CD14-positive monocyte (primary cell): ENCODE measurements at places on chromosomes 11 and 22. TPM values are rescaled to one million over a fixed set of nuclear protein-coding genes. Genes with fewer than 3 reads are reported as not detected.
A peak's percentile ranks its signal among the peaks of the same experiment; 100 is the strongest.

GRCh38 chr11:31340903-31341572 lies 28.5 kb downstream of the DCDC1 start:
- no peaks in the 10 kb centered on the region for H3K27me3 ChIP-seq
- no peak overlapping the region for H3K27ac ChIP-seq
- no peaks in the 10 kb centered on the region for H3K4me1 ChIP-seq
- no peak overlapping the region for H3K4me3 ChIP-seq

The RIN1 gene
- polyA plus RNA-seq, result 6.1 TPM

DNA sequence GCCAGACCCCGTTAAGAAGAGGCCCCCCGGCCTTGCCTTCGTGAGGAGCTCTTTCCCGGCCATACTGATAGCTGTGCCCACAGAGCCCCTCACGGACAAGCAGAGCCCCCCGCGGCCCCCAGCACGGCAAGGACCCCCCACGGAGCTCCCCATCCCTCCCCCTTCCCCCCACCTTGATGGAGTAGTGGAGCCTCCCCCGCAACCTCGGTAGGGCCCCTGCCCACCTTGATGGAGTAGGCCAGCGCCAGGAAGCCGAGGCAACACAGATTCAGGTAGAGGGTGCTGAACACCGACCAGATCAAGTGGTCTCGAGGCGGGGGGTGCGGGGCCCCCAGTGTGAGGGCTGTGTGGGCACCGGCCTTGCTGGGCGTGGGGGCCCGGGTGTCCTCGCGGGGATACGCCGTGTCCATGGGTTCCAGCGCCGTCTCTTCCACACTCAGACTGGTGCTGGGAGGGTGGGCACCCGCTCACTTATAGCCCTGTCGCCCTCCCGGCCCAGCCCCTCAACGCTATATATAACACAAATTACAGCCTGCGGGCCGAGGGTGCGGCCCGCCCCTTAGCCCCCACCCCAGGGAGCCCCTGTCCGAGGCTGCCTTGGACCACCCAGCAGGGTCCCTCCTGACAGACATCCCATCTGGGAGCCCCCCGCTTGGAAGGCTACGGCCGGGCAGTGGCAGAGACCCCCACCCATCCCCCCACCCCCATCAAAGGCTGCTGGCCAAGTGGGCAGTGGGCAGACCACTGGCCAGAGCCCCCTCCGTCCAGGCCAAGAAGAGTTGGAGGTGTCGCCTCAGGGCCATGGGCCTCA lies at the start of gene IFITM5:
TSS of gene IFITM5 (minus strand) at position 446 of the 811 bp plus-strand sequence. CDS start at position 410, 36 bp downstream.
- no peak for DNase-seq
- H3K27me3 ChIP-seq, result no peaks in the 10 kb centered on the region
- H3K27ac ChIP-seq, result no peak within 1 kb of the TSS

DNA sequence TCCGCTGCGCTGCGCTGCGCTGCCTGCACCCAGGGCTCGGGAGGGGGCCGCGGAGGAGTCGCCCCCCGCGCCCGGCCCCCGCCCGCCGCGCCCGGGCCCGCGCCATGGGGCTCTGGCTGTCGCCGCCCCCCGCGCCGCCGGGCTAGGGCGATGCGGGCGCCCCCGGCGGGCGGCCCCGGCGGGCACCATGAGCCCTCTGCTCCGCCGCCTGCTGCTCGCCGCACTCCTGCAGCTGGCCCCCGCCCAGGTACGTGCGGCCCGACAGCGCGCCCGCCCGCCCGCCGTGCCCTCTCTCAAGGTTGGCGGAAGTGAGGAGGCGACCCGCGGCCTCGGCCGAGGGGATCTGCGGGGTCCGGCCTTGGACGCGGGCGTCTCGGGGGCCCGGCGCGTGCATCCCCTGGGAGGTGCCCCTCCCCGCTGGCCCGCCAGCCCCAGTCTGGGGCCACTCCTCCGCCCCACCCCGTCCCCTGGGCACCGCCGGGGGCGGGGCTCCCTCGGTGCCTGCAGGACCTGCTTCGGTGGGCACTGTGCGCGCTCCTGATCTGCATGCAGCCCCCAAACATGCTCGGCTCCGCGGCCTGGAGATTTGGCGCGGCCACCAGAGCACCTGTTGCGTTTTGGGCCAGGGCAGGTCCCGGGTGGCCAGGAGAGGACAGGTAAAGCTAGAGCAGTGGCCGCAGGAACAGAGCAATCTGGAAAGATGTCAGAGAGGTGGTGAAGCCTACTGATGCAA lies 429 bp downstream of the VEGFB start:
- H3K27me3 ChIP-seq, result peaks cover 7% of the 10 kb centered on the region
- H3K27ac ChIP-seq, result no peak overlapping the region
- no peaks in the 10 kb centered on the region for H3K36me3 ChIP-seq

The NCR3LG1 gene
- 0.46 and 1.1 TPM in 2 replicates for polyA plus RNA-seq

GRCh38 chr11:4848908-4849532 lies at the start of gene OR51S1:
Gene OR51S1, minus strand, starts transcription at chr11:4849208. Its CDS starts 0 bp downstream, at chr11:4849208.
- H3K27me3 ChIP-seq, result no peaks in the 10 kb centered on the region
- no peak for DNase-seq
- H3K4me1 ChIP-seq, result no peaks in the 10 kb centered on the region

DNA sequence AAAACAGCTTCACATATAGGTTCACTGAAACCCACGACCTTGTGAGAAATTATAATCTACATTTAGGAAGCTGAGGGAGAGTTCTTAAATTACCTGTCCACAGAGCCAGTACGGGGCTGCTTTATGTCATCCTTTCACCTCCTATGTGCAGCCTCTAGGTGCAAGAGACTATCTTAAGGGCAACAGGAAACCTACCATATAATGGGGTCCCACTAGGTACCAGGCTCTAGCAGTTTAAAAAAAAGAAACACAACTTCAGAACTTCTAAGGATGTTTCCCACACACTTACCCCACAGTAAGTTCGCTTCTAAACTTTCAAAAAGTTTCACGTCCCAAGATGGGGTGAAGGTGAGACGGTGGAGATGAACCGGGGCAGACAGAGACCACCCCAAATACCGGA lies 573 bp downstream of the STK33 start:
- DNase-seq, result no peak
- H3K27me3 ChIP-seq, result peaks cover 14% of the 10 kb centered on the region
- H3K4me1 ChIP-seq, result peaks cover 5% of the 10 kb centered on the region
- H3K36me3 ChIP-seq, result no peaks in the 10 kb centered on the region
- H3K4me3 ChIP-seq, result peak overlapping the region; percentile 58

GRCh38 chr11:64852804-64853509 lies 8.5 kb upstream of the CDC42BPG start:
- H3K4me1 ChIP-seq, result peaks cover 77% of the 10 kb centered on the region
- no peak overlapping the region for H3K4me3 ChIP-seq
- DNase-seq, result peak; percentile 73

GRCh38 chr22:48819232-48819631 lies 1008.4 kb downstream of the BRD1 start:
- H3K27me3 ChIP-seq, result no peaks in the 10 kb centered on the region
- no peak overlapping the region for H3K27ac ChIP-seq
- no peak overlapping the region for H3K4me3 ChIP-seq
- H3K36me3 ChIP-seq, result no peaks in the 10 kb centered on the region

DNA sequence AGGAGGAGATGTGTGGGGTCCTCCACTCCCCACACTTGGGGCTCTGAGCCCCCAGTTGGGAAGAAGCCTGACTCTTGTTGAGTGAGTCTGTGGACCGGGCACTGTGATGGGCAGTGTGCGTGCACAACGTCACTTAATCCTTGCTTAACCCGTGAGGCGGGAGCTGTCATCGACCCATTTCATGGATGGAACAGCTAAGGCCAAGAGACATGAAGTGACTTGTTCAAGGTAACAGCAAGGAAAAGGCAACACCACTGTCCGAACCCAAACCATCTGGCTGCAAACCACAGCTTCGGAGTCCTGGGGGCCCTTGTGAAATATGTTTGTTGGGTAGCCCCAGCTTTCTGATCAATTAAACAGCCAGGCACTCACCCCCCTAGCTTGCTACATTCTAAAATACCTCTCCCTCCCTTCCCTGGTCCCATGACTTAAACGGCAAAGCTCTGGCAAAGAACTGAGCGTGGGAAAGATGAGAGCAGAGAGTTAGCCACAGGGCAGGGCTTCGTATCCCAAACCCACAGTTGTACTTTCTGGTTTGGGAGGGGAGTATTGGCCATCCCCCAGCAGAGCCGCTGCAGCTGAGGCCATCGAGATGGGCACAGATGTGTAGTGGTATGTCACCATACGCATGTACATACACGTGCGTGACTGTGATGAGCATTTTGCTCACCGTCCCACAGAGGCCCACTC lies 26.3 kb downstream of the FADS2 start:
- no peaks in the 10 kb centered on the region for H3K27me3 ChIP-seq
- no peaks in the 10 kb centered on the region for H3K4me1 ChIP-seq
- H3K27ac ChIP-seq, result no peak overlapping the region
- no peak for DNase-seq
- H3K4me3 ChIP-seq, result no peak overlapping the region

DNA sequence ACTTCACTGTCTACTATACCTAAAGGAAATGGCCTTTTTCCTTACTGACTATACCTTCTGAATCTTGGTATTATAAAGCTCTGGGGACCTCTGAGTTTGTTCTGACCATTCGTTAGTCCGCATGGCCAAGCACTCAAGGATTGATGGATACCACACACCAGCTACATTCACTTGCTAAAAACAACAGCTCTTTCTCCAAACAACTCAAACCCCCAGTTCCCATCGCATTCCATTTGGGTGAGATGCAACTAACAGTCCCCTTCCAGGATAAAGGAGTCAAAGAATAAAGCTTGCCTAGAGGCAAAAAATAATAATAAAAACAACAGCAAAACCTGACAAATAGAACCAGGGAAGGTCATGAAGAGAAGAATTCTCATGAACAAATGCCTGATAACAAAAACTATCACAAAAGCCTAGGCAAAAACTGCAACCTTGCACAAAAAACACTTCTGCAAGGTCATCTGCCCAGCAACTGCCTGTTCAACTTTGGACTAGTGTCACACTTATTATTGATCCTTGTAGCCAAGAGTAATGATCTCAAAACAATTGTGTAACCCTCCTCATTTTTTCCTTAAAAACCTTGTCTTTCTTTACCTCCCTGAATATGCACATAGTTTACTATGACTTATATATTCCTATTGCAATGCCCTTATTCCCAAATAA lies 139.0 kb upstream of the GUCY1A2 start:
- no peaks in the 10 kb centered on the region for H3K4me1 ChIP-seq
- H3K36me3 ChIP-seq, result no peaks in the 10 kb centered on the region

GRCh38 chr11:12432507-12432906 lies 55.1 kb downstream of the PARVA start:
- no peaks in the 10 kb centered on the region for H3K27me3 ChIP-seq
- no peaks in the 10 kb centered on the region for H3K4me1 ChIP-seq
- no peak overlapping the region for H3K4me3 ChIP-seq
- H3K36me3 ChIP-seq, result no peaks in the 10 kb centered on the region
- no peak for DNase-seq
- H3K27ac ChIP-seq, result no peak overlapping the region

The NRXN2 gene
- polyA plus RNA-seq, result 0.04 and 0.07 TPM in 2 replicates

DNA sequence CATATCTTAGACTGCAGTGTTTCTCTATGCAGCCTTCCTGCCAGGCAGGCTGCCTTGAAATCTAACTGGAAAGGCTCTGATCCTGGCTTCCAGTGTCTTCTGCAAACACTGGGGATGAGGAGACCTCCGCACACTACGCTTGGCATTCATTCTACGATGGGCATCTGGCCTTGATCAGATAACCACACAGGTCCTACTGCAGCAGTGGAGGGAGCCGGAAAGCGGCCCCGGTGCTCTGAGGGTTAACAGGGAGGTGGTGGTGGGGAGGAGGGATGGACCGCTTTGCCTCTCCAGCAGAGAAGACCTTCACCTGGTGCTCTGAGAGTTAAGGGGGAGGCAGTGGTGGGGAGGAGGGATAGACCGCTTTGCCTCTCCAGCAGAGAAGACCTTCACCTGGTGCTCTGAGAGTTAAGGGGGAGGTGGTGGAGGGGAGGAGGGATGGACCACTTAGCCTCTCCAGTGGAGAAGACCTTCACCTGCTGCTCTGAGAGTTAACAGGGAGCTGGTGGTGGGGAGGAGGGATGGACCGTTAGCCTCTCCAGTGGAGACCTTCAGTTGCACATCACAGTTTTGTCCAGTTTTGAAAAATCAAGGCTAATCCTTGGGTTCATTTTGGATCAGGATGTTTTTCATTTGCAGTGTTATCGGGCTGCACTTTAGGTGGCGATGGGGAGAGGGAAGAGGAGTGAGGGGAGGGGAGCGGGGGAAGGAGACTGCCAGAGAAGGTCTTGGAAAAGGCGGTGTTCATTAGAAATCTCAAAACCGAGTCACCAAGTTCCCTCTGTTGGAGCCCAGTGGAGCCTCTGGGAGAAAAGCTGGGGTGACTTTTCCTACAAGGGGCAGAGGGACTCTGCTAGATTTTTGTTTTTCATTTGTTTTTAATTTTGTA lies 5.6 kb downstream of the GAL start:
- peaks cover 7% of the 10 kb centered on the region for H3K27me3 ChIP-seq
- H3K4me3 ChIP-seq, result no peak overlapping the region
- H3K4me1 ChIP-seq, result peaks cover 2% of the 10 kb centered on the region
- H3K36me3 ChIP-seq, result no peaks in the 10 kb centered on the region
- no peak for DNase-seq

DNA sequence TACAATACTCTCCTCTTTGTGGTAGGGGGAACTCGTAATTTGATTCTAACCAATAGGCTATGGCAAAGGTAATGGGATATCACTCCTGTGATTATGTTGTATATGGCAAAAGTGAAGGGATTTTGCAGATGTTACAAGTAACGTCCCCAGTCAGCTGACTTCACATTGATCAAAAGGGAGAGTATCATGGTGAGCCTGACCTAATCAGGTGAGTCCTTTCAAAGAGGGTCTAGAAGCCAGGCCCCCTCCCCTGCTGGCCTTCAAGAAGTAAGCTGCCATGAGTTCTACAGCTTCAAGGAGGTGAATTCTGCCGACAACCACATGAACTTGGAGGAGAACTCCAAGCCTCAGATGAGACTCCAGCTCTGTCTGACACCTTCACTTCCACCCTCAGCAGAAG lies 20.0 kb downstream of the TBRG1 start:
- H3K4me1 ChIP-seq, result peaks cover 8% of the 10 kb centered on the region
- no peak overlapping the region for H3K27ac ChIP-seq
- no peak overlapping the region for H3K4me3 ChIP-seq
- H3K27me3 ChIP-seq, result no peaks in the 10 kb centered on the region
